Activated T-helper 1 cell treated with Interleukin-2 at 50 U/mL for 16 hours (primary cell): ENCODE measurements at places on chromosomes 4 and X.

GRCh38 chrX:154595559-154596249 is 10.8 kb downstream of the CTAG1A start:
- no peak for DNase-seq

DNA sequence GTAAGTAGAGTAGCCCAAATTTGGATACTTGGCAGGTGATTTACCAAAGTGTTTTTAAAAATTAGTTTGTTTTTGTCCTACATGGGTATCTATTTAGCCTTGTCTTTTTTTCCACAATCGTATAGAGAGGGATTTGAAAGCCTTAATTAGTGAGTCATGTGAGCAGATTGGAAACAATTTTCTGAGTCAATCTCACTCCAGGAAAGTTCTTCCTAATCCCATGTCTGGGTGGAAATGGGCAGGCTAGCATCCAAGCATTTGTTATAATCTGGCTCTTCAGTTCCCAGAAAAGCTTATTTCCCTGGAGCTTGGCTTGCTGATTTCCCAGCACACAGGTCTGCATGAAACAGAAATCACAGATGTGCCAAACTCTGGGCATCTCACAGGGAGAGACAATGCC is 426.9 kb upstream of the BOD1L1 start:
- DNase-seq: no peak

- DNase-seq: no peak
Observed at GRCh38 chrX:153305972-153306371, 15.6 kb downstream of the PNMA6F start.

DNA sequence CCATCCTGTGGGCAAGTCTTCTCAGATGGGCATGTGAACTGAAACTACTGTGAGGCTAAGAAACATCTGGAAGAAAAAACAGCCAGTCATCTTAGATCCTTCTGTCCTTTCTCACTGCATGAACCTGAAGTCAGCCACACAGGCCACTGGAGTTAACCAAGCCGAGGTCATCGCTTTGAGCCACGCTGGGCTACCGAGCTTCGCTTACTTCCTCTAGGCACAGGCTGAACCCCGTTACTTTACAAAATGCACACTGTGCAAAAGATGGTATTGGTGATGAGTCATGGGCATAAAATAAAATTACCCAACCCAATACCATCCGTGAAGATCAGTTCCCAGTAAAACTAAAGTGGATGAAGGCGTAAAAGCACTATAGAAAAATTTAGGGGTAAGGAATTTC is 86.2 kb downstream of the MTMR1 start:
- no peak for DNase-seq

- DNase-seq: no peak
Observed at GRCh38 chr4:31545755-31546154, 825.6 kb downstream of the PCDH7 start.
